ENCODE measurements at places on chromosomes 2 and 18.
A peak's percentile ranks its signal among the peaks of the same experiment; 100 is the strongest.

DNA sequence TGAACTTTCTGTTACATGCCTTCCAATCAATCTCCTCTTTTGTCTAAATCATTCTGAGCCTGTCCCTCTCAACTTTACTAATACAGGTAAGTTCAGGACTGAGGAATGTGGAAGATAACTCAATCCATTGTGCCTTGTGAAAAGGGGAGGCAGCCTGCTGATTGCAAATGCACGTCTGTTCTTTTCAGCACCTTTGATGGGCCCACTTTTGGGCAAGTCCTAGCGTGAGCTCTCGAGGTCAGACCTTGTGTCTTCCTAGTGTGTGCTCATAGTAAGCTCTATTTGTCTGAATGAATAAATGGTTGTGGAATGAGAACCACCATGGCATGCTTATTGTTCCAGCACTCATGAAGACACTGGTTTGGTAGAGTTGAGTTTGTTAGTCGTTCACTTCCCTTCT is 50.4 kb upstream of the REL start:
- DNase-seq, result no peak

- DNase-seq, result no peak
These were observed 25.4 kb downstream of the CYBRD1 start for GRCh38 chr2:171547720-171548119.

- no peak for DNase-seq
These were observed 209.0 kb downstream of the EN1 start for GRCh38 chr2:118638453-118638852.

DNA sequence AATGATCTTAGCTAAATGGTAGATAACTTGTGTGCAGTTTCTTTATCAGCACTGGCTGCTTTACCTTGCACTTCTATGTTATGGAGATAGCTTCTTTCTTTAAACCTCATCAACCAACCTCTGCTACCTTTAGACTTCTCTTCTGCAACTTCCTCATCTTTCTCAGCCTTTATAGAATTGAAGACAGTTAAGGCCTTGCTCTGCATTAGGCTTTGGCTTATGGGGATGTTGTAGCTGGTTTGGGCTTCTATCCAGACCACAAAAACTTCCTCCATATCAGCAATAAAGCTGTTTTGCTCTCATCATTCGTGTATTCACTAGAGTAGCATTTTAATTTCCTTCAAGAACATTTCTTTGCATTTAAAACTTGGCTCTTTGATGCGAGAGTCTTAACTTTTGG is 123.7 kb downstream of the PIK3C3 start:
- no peak for DNase-seq

DNA sequence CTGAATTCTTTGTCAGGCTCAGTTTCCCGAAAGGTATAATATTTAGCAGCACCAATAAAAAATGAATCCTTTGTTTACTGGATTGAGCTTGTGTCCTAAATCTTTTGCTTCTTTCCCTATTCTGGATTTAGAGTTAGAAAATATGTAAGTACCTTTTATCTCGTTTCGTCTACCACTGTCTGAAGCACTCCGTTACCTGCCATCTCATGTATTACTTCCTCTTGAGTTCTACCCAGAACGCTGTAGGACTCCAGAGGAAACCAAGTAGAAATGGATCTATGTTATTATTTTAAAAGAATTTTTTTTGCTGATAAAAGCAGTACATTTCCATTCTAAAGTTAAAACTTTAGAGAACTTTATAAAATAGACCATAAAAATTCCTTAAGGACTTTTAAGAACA is 13.5 kb downstream of the ANKRD12 start:
- no peak for DNase-seq

- DNase-seq, result no peak
These were observed 24.7 kb upstream of the COLEC12 start for GRCh38 chr18:525036-525797.

DNA sequence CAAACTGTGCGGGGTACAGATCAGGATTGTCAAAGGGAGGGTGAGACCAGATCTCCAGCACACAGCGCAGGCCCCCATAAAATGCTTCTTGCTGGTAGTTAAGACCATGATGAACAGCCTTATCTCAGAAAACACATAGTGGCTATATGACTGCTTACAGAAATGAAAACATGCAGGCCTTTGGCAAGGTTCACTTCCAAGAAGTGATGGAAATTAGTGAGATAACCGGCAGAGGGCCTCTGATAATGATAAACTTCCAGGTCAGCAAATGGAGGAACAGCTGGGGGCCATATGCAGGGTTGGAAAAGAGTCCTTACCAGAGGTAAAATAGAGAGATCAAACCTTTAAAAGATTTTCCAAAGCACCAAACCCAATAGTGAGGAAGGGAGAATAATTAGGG is 46.6 kb downstream of the CFAP221 start:
- DNase-seq, result no peak

- no peak for DNase-seq
These were observed 216.3 kb upstream of the ITGA4 start for GRCh38 chr2:181240844-181241243.

DNA sequence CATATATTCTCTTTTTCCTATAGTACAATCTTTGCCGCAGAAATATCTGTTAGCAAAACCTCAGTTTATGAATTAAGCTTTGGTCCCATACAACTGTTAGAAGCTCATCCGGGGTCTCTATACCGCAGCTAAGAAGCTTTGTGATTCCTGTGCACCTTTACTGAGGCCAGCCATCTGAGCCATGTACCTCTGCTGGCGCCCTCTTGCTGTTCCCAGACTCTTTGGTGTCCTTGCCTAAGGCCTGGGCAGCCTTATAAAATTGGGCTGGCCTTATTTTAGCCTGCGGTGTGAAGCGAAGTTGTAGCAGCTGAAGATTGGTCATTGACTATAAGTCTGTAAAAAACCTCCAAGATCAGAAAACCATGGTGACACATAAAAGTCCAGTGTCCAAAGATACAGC is 1135.1 kb upstream of the CHAC2 start:
- no peak for DNase-seq

DNA sequence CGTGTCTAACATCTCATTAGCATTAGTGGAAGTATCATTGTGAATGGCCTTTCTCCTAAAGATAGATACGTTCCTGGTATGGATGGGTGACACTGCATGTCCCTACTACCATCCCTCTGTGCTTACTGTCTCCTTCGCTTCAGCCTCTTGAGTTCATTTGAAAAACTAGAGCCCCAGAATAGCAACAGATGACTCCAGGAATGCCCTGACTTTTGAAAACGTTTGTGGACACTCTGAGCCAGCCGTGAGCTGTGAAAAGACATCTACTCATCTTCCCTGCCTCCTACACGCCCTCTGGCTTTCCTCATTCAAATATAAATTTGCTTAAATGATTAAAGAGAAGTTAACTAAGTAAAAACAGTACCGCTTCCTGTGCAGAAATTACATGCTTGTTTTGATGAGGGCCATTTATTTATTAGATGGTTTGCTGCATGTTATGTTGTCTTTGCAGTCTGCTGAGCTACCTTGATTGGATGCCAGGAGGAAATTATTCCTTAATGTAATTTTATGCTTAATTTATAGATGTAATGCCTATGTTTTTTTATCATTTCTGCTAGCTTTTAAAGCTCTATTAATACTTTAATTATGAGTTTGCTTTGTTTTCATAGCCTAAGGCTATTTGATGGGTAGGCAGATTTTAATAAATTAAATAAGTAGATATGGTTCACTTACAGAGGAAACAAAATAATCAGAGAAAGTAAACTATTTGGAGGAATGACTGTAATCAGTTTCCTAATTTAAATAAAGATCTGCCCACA is 32.1 kb upstream of the MYO3B start:
- no peak for DNase-seq

- no peak for DNase-seq
These were observed 121.4 kb upstream of the TTC27 start for GRCh38 chr2:32506446-32506845.

- no peak for DNase-seq
These were observed 33.0 kb downstream of the CMPK2 start for GRCh38 chr2:6832596-6833299.

GRCh38 chr2:156892467-156893281 is 364.8 kb upstream of the GALNT5 start:
- DNase-seq, result peak; percentile 23

GRCh38 chr2:168545439-168546082 is 89.5 kb downstream of the CERS6 start:
- peak; percentile 62 for DNase-seq

All from Calu3 (cell line).